ENCODE measurements at places on chromosomes 5 and 9.

DNA sequence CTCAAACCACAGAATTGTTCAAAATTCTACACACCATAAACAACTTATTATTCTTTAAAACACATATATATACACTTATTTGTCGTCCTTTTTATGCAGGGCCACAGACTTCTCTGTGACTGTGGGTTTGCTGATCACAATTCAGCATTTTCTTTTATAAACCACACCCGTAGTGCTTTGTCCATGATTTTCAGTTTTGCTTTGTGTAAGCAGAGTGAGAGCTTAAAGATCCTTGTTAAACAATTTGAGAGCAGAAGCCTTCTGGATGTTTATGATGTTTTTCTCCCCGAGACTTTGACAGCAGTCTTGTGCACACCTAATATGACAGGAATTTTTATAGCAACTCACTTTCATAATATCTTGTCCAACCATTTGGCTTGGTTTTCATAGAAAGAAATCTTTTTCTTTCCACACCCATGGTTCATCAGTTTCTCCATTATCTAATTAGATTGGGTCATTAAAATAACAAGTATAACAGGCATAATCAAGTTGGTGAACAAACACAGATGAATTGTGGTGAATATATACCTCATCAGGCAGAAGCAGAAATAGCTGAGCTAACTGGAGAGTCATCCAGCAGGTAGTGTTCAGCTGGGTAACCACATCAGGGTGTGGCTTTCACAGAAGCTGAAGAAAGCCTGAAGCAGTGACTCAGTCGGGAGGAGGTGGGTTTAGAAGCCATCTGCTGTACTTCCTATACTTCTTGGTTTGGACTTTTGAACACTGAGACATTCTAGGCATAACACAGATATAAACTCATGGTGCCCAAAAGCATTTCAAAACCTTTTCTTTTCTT lies 232.8 kb downstream of the DOCK8 start:
- no peak for DNase-seq

- no peak for DNase-seq
These were observed 131.9 kb downstream of the KCNIP1 start for GRCh38 chr5:170635706-170636105.

DNA sequence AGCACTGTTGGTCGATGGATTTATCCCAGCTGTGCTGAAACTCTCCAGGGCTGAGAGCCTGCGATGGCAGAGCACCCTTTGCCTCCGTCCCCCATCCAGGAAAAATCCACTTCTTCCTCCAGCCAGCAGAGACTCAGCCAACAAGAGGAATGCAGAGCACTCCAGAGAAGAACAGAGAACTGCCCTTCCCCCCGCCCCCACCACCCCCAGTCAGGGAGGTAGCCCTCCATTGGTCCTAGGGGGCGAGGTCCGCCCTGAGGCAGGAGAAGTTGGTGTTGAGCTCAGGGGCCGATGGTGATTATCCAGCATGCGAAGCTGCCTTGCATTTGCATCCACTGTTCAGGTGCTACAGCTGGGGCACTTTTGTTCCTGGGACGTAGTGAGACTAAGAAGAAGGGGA lies 9.0 kb downstream of the TLX3 start:
- DNase-seq, result no peak

- DNase-seq, result no peak
These were observed 87.3 kb upstream of the GNAQ start for GRCh38 chr9:78118742-78119473.

- no peak for DNase-seq
These were observed 101.8 kb downstream of the MAST4 start for GRCh38 chr5:66697796-66698564.

DNA sequence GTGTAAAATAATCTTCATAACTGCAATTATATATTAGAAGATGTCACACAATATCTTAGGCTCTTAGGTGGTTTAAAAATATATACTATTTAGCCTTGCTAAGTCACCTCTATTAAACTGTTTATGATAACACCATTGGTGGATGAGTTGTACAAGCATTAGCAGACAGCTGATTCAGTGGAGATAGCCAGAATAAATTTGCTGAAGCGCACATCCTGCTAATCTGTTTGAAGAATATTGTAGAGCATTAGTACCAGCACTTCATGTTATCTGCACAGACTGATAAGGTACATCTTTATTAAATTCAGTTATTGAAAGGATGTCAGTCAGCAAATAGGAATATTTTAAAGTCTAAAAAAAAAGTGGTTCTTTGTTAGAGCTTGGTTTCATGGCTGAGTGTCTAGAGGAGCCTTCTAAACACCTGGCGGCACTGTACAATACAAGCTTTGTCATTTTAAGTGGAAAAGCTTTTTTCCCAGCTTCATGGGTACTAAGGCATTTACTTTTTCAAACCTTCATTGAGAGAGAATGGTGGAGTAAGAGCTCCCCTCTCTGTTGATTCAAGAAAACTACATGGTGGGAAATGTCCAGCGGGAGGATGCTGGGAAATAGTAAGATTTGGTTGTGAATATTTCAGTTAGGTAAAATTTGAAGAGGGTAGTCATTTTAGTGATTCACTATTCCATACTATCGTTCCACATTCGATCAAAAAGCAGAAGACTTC lies 275.1 kb downstream of the SLF1 start:
- DNase-seq, result peak; percentile 24
